ENCODE measurements at places on chromosomes 16 and 17.

DNA sequence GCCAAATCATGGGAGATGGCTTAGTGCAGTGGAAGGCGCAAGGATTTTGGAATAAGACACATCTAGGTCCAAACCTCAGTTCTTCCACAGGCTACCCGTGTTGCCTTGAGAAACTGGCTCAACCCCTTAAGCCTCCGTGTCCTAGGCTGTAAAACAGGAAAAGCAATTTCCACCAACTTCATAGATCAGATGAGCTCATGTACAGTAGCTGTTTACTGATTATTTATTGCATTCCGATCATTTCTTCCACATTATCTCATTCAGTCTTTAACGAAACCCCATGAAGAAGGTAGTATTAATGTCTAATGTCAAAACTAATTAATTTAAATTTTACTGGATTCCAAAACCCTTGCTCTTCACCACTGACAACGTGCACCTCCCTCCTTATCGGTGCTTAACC is 231.6 kb downstream of the GRIN2A start:
- DNase-seq = no peak

GRCh38 chr17:60327901-60328273 is 64.0 kb downstream of the USP32 start:
- DNase-seq = no peak

GRCh38 chr17:6943406-6943805 is 52.4 kb upstream of the ALOX12 start:
- no peak for DNase-seq

- no peak for DNase-seq
Measured at GRCh38 chr16:69823831-69824563, 61.9 kb downstream of the WWP2 start.

DNA sequence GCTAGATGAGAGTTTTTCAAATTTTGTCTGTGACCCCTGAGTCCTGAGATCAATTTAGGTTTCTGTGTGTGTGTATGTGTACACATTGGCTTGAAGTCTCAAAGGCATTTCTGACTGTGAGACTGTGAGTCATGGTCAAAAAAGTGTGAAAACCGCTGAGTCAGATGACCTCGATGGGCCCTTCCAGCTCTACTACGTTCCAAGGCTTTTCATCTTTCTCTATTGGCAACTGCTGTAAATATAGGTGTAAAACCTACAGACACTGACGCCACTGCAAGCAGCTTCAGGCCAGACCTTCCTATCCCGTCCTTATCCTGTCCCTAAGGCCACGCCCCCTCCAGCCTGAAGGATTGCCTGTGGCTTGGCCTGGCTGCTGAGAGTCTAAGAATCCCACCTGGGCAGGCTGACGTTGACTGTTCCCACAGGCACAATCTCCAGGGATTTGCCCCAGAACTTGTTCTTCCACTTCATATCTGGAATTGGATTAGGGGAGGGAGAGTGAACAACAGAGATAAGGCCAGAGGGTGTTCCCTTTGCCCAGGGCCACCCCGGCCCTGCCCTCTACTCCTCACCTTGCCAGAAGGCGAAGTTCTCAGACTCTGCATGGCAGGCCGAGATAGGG is 11.3 kb downstream of the OSBPL7 start:
- no peak for DNase-seq

GRCh38 chr17:8467527-8467926 is 31.8 kb downstream of the NDEL1 start:
- DNase-seq = no peak

GRCh38 chr17:34252444-34253138 is 2.5 kb upstream of the CCL2 start:
- DNase-seq = no peak

DNA sequence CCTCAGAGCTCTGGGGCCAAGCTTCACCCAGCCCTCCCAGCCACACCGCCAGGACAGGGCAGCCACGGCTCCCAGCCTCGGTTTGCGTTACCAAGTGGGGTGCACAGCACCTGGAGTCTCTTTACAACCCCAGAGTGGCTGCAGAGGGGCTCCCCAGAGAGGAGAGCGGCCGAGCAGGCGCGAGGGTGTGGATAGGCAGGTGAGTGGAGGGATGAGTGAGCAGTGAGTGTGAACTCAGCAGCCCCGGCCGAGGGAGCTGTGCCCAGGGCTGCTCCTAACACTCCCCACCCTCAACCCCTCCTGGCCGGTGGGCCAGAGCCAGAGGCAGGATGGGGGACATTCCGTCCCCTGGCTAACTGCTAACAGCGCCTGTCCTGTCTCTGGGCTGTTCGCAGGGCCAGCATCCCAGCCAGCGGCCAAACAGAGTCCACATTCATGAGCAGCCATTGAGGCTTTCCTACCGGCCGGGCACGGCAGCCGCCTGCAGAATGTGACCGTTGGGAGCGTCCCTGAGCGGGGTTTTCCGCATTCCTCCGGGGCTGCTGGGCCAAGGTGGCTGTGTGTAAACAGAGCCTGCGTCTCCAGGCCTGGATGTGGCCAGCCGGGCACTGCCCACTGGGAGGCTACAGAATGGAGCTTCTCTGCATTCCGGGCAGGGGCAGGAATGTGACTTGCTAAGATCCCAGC is 5.3 kb downstream of the ZNF469 start:
- DNase-seq = no peak

DNA sequence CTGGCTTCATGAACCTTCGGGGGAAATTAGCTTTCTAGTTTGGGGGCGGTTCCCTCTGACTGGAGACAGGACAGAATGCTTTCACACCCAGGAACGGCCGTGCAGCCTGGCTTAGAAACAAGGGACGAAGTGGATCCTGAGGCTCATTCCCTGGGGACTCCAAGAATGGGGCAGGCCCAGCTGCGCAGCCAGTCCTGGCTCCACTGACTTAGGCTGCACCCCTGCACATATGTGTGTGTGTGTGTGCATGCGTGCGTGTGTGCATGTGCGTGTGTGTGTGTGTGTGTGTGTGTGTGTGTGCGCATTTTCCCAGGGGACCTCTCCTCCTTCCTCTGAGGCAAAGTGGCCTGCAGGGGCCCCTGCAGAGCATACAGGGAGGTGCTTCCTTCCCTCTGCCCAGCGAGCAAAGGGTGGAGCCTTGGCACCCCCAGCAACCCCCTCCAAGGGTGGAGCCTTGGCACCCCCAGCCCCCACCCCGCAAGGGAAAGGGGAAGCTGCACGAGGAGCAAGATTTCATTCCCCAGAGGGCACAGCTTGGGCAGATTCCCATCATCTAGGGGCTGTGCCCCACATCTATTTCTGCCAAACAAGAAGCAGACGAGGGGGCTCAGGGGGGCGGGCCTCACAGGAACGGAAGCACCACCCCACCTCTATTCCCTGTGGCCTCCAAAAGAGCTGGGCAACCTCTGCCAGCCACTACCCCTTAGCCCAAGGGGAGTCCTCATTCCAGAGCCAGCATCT is 97.6 kb upstream of the CBX4 start:
- no peak for DNase-seq

DNA sequence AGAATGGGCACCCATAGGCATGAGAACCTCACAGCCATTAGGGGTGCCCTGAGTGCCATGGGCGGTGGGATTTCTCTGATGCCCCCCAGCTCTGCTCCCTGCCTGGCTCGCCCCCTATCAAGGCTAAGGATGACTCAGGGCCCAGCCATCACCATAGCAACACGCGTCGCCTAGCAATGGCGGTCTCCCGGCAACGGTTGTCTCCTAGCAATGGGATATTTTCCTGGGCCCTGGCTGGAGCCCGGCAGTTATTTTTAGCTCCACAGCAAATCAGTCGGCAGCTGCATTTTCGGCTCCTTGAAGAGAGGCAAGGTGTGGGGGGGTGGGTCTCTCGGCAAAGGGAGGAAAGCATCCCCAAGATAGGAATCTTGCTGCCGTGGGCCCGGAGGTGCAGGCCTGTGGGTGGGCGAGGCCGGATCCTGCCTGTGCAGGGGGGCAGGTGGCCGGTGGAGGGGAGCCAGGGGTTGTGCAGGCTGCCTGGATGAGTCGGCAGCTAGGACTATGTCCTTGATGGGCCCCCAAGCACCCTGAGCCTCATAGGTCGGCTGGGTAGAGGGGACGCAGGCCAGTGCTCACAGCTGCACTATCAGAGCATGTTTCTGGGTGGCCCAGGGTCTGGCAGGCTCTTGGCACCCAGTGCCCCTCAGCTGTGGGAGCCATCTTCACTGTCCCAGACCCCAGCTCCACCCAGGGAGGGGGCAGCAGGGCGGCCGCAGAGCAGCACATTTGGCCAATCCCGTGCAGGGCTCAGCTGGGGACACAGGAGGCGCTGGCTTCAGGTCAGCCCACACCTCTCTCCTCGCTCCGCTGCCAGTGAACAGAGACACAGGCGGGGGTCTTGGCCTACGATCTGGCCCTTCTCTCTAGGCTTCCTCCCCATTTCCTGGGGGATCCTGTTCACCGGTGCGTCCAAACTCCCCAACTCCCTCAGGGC is 4.2 kb upstream of the FBXL16 start:
- DNase-seq = no peak

DNA sequence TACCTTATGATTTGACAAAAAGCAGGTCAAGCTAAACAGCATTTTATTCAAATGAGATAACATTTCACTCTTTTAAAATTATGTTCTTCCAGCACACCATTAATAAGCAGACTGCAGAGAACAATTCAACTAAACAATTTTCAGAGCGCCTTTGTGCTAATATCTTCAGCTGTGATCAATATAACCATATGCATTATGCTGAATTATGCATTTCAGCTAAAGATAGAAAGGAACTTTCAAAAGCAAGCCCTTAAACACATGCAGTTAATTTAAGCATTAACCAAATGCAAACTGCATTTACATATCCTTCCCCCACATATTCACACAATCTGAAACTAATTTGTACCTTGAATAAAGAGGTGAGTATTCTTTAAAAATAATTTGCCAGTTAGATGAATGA is 41.6 kb downstream of the RPGRIP1L start:
- no peak for DNase-seq

GRCh38 chr17:35817196-35817595 is 7.9 kb downstream of the TAF15 start:
- no peak for DNase-seq

- DNase-seq = no peak
Measured at GRCh38 chr17:34781571-34782108, 179.6 kb downstream of the CCT6B start.
